Endothelial cell of umbilical vein (primary cell): ENCODE measurements at places on chromosomes 12 and 14. TPM values are rescaled to one million over a fixed set of nuclear protein-coding genes. Genes with fewer than 3 reads are reported as not detected.

GPRC5A gene
- polyA plus RNA-seq: 82.9 and 86.4 TPM in 2 replicates

PLEKHD1 gene
- polyA plus RNA-seq: 0.01 TPM in 1 of 2 replicates, not detected in the other

PTPN6 gene
- polyA plus RNA-seq: 0.25 and 0.38 TPM in 2 replicates

GRCh38 chr14:78673845-78674244 lies 503.7 kb downstream of the NRXN3 start:
- DNase-seq: no peak

DNA sequence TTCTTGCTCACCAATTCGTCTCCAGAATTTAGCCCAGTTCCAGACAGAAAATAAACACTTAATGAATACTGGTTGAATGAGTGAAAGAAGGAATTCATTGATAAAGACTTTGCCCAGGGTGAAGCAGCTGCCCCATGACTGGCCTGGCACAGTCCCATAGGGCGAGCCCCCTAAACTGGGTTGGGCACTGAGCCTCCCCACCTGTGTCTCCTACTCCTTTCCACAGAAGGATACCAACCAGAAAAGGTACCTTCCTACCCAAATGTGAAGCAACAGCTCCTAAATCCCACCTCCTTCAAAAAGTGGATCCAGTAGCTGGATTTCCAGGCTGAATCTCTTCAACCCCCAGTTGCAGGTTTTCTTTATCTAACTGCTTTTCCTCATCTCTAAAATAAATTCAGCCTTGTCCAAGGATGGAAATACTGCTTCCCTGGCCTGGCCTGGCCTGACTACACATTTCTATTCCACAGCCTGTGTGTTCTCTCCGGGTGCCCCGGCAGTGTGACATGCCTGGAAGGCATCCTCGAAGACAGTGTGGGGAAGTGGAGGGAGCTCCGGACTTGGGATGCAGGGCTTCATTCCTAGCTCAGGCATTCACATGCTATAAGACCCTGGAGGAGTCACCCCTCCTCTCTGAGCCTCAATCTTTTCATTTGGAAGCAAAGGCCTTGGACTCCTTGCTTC lies 7.6 kb downstream of the KRT3 start:
- no peak for DNase-seq

DNA sequence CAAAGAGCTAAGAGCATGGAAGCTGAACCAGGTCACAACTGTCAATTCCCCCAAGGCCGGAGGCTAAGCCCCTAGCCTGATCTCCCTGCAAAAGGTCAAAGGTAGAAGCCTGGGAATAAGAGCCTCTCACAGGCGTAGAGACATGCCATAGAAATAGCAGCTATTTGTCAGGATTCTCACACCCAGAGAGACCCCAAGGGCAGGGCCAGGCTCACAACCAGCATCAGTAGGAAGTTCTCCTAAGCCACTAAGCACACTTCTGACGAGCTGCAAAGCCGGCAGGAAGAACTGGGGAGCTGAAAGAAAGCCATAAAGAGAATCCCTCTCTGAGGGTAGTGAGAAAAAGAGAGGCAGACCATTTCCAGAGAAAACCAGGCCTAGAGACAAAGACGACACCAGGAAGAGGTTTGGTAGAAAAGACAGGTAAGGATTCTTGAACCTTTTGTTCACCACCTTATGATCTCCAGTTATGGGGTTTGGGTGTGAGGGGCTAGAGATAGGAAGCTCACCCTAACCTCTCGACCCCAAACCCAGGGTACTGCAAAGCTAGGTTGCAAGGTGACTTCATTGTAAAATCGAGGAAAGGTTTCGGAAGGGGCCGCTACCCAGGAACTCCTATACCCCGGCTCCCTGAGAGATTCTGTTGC lies 1.0 kb downstream of the SMARCC2 start:
- DNase-seq: no peak

DNA sequence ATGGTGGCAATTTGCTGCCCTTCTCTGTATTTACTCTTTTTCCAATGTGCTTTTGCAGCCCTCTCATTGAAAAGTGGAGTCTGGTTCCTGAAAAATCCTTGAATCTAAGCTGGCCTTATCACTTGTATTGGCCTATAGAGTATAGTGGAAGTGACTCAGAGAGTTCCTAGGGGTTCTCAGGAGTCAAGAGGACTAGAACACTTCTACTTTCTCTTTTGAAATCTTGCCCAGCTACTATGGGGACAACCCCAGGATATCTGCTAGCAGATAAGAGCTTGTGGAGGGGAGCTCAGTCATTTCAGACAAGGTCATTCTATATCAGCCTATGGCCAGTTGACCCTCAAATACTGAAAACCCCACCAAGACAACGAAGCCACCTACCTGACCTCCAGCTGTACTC lies 26.7 kb upstream of the WSCD2 start:
- DNase-seq: no peak
